Panc1 (cell line): ENCODE measurements at places on chromosomes 7 and 10.
A peak's percentile ranks its signal among the peaks of the same experiment; 100 is the strongest.

GRCh38 chr10:116001262-116001857 lies 271.6 kb downstream of the GFRA1 start:
- no peak for DNase-seq

GRCh38 chr10:58320351-58321049 lies 14.3 kb upstream of the UBE2D1 start:
- no peak for DNase-seq

- DNase-seq: no peak
Observed at GRCh38 chr10:1667392-1667791, 69.9 kb downstream of the ADARB2 start.

- DNase-seq: no peak
Observed at GRCh38 chr7:134799377-134799776, 19.9 kb downstream of the CALD1 start.

DNA sequence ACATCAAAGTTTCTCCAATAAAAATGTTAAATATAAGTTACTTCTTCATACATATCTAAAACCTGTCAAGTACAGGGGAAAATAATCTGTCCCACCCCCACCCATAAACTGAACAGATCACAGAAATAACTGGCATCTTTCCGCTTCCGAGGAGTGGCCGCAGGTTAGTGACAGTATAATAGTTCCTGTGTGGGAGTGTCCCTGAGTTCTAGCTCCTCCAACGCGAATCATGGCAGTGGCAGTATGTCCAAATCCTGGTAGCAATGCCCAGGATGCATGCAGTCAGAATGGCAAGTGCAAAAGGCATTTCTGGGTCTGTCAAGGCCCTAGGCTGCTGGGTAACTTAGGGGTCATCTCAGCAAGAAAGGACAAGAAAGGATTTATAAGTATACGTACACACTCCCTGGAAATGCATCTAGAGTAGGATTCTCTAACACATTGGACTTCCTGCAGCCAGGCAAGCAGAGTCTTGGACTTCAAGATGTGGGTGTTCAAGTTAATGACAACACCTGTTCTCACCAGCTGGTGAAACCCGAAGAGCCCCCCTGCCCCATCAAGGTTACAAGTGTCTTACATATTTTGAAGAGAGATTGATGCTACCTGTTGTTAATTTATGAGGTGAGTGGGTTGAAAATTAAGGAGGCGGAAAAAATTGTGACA lies 94.4 kb upstream of the COL1A2 start:
- DNase-seq: no peak

DNA sequence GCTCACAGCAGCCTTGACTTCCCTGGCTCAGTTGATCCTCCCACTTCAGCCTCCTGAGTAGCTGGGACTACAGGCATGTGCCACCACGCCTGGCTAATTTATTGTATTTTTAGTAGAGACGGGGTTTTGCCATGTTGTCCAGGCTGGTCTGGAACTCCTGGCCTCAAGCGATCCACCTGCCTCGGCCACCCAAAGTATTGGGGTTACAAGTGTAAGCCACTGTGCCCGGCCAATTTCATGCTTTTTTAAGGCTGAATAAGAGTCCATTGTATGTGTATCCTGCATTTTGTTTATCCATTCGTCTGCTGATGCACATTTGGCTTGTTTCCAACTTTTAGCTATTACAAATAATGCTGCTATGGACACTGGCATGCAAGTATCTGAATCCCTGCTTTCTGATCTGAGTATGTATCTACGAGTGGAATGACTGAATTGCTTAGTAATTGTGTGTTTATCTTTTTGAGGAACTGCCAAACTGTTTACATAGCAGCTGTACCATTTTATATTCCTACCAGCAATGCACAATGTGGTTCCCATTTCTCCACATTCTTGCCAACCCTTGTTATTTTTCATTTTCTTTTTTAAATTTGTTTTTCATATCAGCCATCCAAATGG lies 37.3 kb upstream of the TPST1 start:
- DNase-seq: peak; percentile 46

- no peak for DNase-seq
Observed at GRCh38 chr7:106199813-106200364, 84.9 kb downstream of the NAMPT start.
